Activated CD8-positive, alpha-beta T cell treated with anti-CD3 and anti-CD28 coated beads for 36 hours (primary cell): ENCODE measurements at places on chromosomes 11 and 22. TPM values are rescaled to one million over a fixed set of nuclear protein-coding genes. Genes with fewer than 3 reads are reported as not detected.

GRCh38 chr11:73186294-73186850, 31.7 kb upstream of the P2RY2 start:
- DNase-seq = no peak

GRCh38 chr22:23159291-23159630, 14.0 kb downstream of the RAB36 start:
- no peak for DNase-seq

DNA sequence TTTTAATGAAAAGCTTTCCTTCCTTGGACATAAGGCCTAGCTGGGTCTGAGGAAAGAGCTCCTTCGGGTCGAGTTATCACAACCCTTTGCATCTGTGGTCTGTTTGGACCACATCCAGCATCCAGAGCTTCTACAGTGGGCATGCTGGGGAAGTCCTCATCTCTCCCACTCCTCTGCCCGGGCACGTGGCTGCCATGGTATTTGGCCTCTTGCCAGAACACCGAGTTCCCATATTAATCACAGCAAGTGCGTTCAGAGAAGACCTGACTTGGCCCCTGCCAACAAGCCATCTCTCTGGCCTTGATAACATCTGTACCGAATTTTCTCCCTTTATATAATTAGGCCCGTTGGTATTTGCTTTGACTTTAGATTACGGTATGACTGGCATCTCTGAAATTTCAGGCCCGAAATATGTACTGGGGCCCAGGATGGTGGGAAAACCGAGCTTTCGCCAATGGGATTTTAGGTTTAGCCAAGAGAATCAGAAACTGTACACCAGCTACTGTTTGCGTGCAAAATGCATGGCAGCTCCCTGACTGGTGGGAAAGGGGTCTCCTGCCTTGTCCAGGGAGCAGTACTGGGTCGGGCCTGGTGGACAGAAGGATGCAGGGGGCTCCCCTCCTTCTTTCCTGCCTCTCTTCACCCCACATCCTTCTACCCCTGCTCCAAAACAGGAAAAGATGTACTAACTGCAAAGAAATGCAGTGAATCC, 90.0 kb downstream of the MICAL2 start:
- DNase-seq = peak; percentile 39

DNA sequence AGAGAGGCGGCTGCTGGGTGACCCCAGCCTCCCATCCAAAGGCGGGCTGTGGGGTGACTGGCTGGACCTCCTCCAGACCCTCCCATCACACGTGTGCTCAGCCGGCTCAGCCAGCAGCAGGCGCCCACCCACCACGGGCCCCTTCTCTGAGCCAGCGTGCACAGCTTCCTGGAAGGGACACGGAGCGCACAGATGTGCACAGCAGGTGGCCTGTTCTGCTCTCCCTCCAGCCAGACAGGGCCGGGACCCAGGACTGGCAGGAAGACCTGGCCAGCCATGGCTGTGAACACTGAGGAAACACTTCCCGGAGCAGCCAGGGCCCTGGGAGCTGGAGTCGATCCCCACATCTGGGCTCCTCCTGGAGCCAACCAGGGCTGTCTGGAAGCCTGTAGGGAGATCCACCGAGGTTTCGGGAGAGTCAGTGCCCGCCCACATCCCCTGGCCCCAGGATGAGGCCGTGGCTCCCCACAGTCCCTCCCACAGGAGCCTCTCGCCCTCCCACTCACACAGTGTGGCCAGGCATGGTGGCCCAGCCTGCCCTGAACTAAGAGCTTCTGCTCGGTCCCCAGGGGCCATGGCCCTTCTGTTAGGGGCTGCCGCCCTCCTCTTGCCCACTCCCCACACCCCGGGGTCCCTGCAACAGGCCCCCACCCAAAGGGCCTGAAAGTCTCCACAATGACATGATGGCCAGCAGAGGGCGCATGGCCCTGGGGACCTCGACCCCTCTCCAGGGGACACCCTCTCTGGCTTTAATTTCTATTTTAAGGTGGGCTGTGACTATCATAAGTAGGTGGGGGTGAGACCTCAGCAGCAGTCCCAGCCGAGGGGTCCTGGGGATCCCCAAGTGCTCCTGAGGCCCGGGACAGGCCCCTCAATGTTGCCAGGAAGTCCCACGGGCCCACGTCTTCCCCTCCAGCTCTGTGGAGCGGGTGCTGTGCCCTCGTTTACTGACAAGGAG, 90.6 kb upstream of the FGF3 start:
- peak; percentile 23 for DNase-seq

NCF4 gene
- total RNA-seq = 2.5 TPM

DNA sequence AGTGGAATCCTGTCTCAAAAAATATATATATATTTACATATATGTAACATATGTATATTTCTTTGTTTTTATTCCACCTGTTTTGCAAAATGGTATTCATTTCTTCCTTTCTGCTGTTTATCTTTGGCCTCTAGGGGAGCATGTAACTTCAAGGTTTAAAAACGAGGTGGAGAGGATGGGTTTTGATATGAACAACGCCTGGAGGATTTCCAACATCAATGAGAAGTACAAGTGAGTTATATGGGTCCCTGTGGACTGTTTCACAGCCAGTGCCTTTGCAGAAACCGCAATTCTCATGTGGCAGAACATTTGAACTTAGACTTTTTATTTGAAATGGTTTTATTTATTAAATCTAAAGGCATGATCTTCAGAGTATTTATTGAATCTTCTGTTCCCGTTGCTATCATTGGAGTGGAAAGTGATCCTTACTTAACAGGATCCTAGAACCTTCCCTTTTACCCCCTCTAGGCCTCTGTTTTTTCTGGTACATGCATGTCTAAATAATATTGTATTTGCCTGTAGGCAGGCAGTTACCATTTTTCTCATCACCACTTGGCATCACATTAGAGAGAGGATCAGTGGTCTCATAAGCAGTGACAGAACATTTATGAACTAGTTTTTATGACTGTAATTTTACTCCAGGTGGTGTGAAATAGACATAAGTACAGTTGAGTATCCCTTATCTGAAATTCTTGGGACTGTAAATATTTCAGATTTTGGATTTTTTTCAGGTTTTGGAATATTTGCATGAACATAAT, 81.5 kb upstream of the HORMAD2 start:
- no peak for DNase-seq

MPZL2 gene
- total RNA-seq = 31.0 TPM
